CMK (cell line): ENCODE measurements at places on chromosomes 13 and 19.

DNA sequence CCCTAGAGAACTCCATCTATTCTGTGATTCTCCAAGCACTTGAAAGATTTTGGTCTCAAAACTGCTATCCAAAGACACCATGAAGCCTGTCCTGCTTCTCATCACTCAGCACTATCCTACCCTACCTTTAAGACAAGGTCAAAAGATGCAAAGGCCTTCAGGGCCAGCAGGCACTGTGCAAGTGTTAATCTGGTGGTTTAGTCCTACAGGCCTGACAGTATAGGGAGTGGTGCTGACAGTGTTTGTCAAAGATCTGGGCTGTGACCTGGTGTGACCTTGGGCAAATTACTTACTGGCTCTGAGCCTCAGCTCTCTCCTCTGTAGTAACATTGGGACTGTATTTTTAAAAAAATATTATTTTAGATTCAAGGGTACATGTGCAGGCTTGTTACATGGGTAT, 28.0 kb downstream of the SIAH3 start:
- DNase-seq = no peak

GRCh38 chr13:73754241-73754640, 380.0 kb downstream of the KLF12 start:
- DNase-seq = no peak

DNA sequence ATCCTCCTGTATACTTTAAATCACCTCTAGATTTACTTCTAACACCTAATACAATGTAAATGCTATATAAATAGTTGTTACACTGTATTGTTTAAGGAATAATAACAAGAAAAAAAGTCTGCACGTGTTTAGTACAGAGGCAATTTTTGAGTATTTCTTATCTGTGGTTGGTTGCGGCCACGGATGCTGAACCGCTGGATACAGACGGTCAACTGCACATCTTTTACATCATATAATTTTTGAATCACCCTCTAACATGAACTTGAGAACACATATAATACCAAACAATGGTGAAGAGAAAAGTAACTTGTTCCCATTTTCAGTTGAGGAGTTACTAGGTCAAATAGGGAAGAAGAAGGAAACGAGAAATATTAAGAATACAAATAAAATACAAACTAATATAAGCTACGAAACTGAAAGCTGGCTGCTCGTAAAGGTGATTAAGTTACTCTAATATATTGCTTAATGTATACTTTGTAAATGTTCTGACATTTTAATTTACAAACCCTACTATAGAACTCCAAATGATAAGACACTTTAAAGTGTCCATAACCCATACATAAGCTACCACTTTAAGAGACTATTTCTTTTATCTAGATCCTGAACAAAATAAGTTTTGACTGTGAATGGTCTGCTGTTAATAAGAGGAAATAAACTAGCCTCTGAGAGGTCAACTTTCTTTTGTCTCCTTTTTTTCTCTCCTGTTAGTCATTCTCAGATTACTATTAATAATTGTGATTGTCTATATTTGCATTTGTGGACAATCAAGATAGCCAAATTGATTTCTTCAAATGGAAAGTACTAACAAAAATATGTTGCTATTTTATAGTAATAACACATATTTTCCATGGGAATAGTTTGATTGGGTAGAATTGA, 457.4 kb downstream of the DIAPH3 start:
- DNase-seq = no peak

DNA sequence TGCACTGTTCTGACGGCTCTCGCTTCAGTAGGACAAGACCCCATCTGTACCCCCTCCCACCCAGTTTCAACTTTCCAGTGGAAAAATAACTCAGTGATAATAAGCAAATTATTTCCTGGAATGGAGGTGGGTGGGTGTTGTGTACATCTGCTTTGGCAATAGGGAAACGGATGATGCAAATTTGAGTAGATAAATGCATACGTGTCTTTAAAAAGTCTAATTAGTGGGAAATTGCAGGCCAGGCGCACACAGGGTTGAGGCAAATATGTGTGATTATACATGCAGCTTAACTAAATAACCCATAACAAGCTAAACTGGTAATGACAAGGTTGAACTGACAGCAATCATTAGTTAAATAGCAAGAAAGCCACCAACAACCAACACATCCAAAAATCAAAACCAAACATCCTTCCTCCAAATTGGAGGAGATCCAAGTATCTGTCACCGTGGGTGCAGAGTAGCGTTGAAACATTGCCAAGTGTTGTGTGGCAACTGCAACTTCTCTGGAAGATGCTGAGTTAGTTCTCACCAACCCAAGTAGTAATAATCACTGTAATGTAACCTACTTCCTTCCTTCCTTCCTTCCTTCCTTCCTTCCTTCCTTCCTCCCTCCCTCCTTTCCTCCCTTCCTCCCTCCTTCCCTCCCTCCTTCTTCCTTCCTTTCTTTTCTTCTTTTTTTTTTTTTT, 54.6 kb downstream of the TRPM4 start:
- no peak for DNase-seq

DNA sequence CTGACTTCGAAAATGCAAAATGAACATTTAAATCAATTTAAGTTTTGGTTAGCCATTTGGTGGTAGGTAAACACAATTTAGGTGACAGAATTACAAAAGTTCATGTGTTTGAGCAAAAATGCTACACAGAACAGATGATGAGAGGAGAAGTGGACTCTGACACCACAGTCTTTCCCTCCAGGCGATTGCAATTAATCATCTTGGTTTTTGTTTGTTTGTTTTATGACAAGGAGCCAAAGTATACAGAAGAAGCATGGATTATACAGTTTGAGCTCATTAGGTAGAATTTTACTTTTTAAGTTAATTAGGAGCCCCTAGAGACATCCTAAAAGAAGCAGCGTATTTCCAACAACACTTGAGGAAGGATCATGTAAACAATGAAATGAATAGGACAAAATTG, 49.3 kb upstream of the FREM2 start:
- DNase-seq = no peak

GRCh38 chr13:82569581-82569980, 1312.7 kb downstream of the SLITRK1 start:
- no peak for DNase-seq

DNA sequence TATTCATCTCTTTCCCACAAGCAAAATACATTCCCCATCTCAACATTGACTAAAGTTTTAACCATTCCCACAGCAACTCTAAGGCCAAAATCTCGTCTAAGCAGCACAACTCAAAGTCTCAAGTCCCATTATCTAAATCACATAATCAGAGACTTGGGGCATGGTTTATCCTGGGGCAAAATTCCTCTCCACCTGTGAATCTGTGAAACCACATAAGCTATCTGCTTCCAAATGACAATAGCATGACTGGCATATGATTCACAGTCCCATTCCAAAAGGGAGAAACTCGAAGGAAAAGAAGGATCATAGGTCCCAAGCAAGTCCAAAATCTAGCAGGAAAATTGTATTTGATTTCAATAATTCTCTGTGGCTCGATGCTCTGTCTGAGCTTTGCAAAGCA, 73.0 kb downstream of the ANKRD10 start:
- no peak for DNase-seq

DNA sequence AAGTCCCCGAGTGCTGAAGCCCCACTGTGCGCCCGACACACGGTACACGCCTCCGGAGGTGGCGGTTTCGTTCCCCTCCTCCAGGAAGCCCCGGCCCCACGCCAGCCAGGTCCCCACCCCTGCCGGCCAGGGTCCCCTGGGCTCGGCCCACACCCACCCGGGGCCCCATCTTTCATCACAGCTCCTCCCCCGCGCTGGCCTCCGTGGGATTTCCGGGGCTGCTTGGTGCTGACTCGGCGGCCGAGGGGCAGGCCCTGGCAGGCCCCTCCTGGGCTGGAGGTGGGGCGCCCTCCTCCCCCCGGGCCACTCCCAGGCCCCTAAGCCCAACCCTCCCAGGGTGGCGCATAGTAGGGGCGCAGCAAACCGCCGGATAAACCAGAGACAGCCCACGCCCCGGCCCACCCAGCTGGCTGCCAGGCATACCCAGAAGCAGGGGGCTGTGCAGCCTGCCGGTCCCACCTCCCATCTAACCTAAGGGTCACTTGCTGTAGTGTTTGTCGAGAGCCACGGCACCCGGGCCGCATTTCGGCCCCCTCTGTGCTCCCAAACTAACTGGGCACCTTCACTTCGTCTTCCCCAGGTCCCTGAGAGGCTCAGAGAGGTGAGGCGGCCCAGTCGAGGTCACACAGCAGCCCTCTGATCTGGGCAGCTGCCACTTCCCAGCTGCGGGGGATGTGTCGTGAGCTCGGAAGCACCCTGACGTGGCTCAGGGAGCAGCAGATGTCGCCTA, 6.6 kb downstream of the ZBTB7A start:
- no peak for DNase-seq

GRCh38 chr13:50889317-50889716, 20.3 kb upstream of the RNASEH2B start:
- DNase-seq = no peak
